ENCODE measurements at places on chromosomes 1 and 21.

DNA sequence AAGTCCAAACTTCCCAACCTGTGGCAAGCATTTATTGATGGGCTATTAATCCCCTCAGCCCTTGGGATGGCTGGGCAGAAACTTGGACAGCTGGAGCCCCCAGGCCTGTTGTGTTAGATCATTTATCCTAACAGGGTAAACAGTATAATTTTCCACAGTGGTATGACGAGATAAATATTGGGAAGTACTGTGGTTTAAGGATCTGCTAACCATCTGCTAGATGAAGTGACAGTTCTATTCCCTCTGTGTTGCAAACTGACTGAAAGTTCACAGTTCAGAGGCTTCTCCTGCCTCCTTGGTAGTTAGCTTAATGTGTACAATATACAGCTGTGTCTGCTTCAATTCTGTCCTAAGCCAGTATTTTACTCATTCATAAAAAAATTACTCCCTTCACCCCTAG is 127.5 kb upstream of the CHODL start:
- no peak for DNase-seq

DNA sequence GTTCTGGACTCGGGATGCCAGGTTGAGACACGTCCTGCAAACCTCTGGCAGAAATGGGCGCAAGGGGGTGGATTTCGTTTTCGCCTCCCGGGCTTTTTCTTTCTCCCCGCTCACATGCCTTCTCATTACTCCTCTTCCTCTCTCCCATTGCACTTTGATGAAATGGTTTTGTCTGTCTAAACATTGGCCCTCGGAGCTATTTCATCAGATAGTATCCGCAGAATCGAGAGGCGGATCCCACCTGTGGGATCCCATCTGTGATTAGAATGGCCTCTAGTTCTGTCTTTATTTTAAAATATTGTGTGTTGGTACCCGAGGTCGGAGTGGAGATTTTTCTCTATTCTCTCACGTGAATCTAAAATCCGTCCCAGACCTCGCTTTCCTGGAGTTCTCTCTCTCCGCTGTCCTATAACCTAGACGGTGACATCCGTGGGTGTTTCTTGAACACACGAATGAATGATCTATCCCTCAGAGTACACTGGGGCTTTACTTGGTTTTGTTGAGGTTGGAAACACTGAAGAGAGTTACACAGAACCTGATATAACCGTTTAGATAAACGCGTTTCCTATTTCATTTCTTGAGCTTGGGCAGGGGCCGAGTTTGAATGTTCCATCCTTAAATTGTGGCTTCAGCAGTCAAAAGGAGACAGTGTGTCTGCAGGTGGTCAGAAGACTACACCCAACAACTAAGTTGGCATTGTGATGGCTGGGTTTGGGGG is 2.0 kb downstream of the EDARADD start:
- DNase-seq = no peak

GRCh38 chr1:156657741-156658319 is 15.9 kb downstream of the BCAN start:
- no peak for DNase-seq

DNA sequence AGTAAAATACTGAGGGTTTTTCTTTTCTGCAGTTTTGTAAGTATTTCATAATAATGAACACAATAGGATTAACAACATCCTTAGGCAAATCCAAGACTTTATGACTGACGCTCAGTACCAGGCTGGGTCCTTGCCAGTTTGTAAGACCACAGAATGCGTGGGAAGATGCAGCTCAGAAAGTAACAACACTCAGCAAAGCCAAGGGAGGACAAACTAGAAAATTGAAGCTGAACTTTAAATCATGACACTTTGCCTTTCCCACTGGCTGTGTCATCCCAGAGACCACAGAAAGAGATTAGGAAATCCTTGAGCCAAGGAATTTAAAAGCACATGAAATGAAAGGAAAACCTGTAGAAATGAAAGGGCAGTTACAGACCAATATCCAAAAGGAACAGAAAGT is 426.3 kb upstream of the CHRM3 start:
- no peak for DNase-seq

GRCh38 chr1:20589331-20590278 is 708 bp downstream of the CDA start:
- DNase-seq = no peak

GRCh38 chr1:26993237-26994019 is at the start of gene TRNP1:
TRNP1 (plus strand) TSS chr1:26993692; CDS start chr1:26993787, 95 bp downstream.
- DNase-seq = peak; percentile 51

- no peak for DNase-seq
These were observed 50.9 kb downstream of the MDM4 start for GRCh38 chr1:204567071-204567470.

- peak; percentile 74 for DNase-seq
These were observed 61.8 kb downstream of the ITPKB start for GRCh38 chr1:226677027-226678020.

DNA sequence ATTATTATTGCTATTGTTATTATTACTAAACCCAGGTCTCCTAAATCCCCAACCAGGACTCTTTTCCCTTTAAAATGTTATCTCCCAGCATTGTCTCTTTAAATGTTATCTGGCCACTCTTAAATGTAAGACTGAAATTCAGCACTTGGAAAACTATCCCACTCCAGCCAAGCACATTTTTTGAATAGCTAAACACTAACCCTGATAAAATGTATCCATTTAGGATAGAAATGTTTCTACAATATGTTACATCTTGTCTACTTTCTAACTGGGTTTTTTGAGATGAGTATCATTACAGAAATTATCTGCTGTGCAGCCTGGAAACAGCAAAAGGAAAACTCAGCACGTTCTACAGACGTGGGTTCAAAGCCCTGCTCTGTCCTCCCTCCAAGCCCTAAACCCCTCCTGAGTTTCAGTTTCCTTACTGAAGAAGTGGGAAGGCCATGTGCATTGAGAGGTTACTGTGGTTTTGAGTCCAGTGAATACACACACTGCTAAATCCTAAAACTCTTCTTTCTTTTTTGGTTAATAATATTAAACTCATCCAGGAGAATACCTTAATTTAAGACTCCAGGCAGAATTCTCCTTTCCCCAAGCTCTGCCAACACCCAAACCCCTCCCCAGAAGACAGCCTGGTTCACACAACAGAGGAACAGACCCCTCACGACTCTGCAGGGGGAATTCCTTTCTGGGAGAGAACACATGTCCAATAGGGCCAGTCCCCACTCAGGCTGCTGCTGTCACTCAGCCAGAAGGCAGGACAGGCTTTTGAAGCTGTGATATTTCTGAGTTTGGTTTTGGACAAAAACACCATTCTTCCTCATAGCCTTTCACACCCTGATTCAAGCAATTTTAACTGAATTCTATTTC is 41.9 kb downstream of the HIVEP3 start:
- no peak for DNase-seq

DNA sequence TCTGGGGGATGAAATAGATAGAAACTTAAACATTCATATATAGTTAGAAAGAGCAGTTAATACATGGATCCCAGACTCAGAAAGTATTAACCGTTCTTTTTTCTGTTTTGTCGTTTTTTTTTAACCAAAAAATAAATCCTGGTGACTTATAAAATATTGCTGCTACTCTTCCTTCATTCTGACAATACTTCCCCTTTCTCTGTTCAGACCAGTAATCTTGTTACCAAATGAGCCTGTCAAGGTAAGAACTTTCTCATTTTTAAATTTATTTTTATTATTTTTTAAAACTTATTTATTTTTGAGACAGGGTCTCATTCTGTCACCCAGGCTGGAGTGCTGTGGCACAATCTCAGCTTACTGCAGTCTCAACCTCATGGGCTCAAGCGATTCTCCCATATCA is 13.7 kb downstream of the PTPN22 start:
- DNase-seq = no peak

GRCh38 chr1:195481293-195481692 is 1126.9 kb downstream of the KCNT2 start:
- DNase-seq = no peak

DNA sequence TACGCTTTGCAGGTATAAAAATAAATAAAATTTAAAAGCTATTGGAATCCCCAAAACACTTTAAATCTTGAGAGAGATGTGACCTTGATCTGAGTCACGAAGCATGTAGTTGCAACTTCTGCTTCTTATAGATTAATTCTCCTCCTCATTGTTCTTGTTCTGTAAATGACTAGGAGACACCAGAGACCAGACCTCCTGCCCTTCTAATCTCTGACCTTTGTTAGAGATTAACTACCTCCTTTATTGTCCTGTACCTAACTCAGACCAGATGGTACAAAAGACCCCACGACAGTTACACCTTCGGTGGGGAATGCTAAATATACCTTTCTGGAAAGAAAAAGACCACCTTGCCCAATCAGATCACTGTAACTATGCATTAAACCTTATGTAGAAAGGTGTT is 76.9 kb upstream of the NEK2 start:
- DNase-seq = no peak

DNA sequence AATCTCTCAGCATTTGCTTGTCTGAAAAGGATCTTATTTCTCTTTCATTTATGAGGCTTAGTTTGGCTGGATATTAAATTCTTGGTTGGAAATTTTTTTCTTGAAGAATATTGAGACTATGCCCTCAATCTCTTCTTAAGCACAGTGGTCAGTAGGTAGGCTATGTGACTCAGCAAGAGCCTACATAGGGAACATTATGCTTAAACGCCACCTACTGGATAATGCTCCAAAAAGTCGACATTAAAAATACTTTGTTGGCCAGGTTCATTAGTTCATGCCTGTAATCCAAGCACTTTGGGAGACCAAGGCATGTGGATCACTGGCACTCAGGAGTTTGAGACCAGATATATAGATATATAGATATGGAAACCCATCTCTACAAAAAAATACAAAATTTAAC is 678.0 kb upstream of the USP24 start:
- no peak for DNase-seq

DNA sequence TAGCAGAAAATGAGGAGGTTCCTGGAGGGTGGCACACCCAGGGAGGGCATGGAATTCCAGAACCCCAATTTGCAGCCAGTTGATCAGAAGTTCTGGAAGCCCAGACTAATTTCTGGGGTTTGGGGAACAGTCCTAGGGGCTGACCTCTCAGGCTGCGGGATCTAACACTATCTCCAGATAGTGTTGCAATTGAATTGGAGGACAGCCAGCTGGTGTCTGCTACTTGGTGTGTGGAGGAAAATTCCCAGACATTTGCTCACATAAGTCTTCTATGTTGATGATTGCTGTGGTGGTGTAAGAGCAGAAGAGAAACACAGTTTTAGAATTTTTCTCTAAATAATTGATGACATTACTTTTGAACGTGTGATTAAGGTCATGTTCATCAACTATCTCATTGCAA is 154.3 kb upstream of the RNPC3 start:
- DNase-seq = no peak

GRCh38 chr1:59680044-59680443 is 134.7 kb upstream of the HOOK1 start:
- no peak for DNase-seq

DNA sequence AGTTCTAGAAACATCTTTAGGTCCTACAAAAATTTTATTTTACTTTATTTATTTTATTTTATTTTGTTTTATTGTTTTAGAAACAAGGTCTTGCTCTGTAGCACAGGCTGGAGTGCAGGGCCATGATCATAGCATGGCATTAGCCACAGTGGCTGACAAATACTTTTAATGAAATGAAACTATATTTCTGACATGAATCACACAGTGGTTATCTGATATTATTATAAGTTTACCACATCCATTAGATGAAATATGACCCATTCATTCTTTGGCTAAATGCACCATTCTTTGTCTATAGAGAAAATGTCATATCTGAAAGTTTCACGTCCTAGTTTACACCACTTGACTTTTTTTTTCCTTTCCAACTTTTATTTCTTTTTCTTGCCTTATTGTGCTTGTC is 613.4 kb upstream of the ADAMTS5 start:
- DNase-seq = no peak

- no peak for DNase-seq
These were observed 25.5 kb downstream of the STUM start for GRCh38 chr1:226574044-226574443.

DNA sequence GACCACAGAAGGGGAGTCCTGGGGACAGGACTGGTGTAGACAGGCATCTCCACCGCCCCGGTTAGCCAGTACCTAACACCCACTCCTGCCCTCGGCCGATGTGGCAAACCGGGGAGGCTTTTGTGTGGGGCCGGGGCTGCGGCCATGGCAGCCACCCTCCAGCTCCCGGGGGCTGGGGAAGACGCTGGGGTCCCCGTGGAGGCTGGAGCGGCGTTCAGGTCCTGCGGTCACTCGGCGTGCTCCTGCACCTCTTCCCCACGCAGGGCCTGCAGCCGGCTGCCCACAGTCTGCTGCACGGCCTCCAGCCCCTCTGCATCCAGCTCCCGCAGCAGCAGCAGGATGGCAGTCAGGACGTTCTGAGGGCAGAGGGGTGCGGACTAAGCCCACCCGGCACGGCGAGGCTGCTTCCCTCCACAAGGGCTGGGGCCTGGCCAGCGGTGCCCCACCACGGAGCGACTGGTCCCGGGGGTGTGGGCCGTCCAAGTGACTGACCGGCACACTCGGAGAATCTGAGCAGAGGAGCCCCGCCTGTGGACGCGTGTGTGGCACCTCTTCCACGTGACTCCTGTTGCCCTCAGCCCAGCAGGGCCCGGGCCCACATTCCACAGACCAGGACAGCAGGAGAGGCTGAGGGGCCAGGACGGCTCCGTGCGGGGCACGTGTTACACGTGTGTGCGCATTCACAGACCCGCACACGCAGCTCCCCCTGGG is 9.1 kb downstream of the CFAP410 start:
- DNase-seq = no peak

DNA sequence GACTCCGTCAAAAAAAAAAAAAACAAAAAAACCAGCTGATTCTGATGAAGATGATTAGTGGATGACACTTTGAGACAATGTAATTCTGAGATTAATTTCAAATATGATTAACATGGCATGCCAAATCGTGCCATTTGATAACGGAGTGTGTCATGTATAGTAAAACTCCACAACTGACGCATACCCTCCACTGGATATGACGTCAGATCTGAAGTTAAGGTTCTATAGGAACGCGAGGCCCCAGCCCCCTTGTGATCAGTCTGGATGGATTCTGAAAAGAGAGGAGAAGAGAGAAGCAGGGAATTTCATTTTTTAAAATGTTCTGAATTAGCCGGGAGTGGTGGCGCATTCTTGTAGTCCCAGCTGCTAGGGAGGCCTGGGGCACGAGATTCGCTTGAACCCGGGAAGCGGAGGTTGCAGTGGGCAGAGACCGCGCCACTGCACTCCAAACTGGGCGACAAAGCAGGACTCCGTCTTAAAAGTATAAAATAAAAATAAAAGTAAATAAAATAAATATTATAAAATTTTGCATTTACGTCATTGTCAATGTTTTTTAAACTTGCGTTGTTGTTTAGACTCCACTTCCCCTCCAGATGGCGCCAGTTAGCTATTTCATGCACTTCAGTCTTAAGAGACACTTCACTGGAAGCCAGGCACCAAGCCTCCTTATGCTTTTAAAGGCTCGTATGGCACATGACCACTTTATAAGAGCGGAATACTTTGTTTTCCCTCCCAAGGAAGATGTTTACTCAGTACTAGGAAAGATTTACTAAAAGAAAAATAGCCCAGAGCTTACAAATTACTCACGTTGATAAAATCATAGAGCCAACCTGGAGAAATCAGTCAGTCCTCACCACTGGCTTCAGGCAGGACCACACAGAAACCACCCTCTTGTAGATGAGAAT is 65.5 kb downstream of the UBE2U start:
- peak; percentile 54 for DNase-seq

- DNase-seq = no peak
These were observed 16.1 kb upstream of the EDARADD start for GRCh38 chr1:236377832-236378535.

GRCh38 chr1:65003316-65003664 is 36.9 kb upstream of the JAK1 start:
- DNase-seq = no peak

GRCh38 chr21:28333578-28334075 is 659.0 kb downstream of the LTN1 start:
- no peak for DNase-seq

GRCh38 chr21:45071874-45072737 is 2.3 kb upstream of the ADARB1 start:
- DNase-seq = no peak

- DNase-seq = no peak
These were observed 918 bp downstream of the CSTB start for GRCh38 chr21:43775190-43775589.
